ENCODE measurements at places on chromosomes 7 and 10. TPM values are rescaled to one million over a fixed set of nuclear protein-coding genes. Genes with fewer than 3 reads are reported as not detected.

DNA sequence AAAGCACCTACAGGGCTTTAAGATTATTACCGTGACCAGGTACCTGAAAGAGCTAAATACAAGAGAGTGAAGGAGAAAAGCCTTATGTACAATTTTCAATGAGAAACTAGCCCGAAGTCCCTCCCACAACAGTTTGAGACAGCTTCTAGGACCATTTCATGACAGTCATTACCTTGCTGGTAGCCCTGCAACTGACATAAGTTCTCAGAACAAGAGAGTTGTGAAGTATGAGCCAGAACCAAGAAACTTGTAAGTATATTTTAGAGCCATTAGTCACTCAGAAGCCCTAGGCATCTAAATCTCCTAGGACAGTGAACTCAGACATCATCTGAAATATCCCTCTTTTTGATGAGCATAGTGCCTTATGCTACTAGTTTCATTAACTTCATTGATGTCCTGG lies 792.1 kb downstream of the GRM8 start:
- DNase-seq, result no peak

The LRRC17 gene
- 3.0 TPM for total RNA-seq

DNA sequence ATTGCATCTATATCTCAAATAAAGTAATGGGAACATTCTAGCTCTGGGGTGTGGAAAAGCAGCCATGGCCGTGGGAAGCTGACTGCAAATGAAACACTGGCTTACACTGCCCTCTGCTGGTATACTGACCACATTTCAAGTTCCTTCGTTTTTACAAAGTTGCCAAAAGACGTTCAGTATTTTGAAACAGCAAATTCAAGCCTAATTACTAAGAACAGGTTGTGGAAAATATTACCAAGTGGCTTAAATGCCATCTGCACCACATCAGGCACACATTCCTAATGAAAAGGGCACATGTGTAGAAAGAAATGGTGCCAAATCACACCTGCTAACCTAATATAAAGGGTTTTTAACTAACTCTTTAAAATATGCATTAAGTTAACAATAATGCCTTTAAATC lies 83.9 kb downstream of the JAZF1 start:
- no peak for DNase-seq

- DNase-seq, result no peak
Measured at GRCh38 chr7:24503506-24503905, 69.7 kb upstream of the PALS2 start.

GRCh38 chr7:41869596-41869995 lies 166.7 kb upstream of the INHBA start:
- no peak for DNase-seq

The KLLN gene
- 0.71 TPM for total RNA-seq

DNA sequence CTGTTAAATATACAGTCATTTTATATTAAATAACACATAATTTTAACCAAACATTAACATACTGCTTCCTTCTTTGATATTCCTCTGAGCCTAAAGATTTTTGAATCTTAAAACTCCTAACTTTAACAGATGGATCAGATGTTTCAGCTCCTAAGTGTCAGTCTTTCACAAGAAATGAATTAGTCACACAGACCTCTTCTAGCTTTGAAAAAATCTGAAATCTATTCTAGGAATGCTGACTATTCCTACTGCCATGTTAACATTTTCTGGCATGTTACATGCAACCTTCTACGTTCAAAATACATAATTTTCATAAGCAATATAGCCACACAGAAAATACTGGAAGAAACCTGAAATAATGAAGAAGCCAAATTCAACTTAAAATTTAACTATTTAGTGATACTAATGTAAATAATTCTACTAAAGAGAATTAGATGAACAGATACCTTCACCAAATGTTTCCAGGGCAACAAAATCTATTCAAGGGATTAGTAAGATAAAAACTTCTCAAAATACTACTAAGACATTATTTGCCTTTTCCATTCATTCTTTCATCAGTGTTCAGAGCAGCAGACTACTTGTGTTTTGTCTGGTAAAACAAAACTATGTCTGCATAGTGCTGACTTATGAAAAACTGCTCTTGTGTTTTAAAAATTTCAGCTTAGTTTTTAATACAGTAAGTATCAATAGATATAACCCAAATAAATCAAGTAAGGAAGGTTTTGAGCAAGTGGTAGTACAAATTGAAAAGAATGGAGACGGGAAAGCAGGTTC lies 9.2 kb downstream of the JMJD1C start:
- DNase-seq, result no peak

DNA sequence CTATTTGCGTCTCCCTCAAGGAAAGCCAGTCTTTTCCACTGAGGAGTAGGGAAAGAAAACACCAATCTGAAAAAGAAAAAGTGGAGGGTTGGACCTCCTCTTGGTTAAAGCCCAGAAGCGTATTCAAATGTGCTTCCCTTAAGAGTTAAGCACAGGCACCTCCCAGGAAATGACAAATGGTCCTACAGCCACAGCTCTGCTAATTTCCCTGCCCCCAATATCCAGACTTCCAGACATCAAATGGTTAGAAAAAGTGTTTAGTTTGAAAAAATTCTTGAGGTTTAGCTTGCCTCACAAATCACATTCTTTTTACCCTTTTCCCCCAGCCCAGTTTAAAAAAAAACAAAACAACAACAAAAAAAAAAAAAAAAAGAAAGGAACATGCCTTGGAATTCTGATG lies 19.0 kb upstream of the COL1A2 start:
- no peak for DNase-seq

DNA sequence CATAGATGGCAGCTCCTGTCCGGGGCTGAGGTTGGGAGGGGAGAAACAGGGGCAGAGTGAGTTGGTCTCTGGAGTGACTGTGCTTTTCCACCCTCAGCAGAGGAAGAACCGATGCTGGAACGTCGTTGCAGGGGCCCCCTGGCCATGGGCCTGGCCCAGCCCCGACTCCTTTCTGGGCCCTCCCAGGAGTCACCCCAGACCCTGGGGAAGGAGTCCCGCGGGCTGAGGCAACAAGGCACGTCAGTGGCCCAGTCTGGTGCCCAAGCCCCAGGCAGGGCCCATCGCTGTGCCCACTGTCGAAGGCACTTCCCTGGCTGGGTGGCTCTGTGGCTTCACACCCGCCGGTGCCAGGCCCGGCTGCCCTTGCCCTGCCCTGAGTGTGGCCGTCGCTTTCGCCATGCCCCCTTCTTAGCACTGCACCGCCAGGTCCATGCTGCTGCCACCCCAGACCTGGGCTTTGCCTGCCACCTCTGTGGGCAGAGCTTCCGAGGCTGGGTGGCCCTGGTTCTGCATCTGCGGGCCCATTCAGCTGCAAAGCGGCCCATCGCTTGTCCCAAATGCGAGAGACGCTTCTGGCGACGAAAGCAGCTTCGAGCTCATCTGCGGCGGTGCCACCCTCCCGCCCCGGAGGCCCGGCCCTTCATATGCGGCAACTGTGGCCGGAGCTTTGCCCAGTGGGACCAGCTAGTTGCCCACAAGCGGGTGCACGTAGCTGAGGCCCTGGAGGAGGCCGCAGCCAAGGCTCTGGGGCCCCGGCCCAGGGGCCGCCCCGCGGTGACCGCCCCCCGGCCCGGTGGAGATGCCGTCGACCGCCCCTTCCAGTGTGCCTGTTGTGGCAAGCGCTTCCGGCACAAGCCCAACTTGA lies 2.7 kb downstream of the REPIN1 start:
- DNase-seq, result no peak

GRCh38 chr10:774661-775244 lies 85.3 kb upstream of the DIP2C start:
- no peak for DNase-seq

The NKX2-3 gene
- total RNA-seq, result not detected

GRCh38 chr7:142196066-142196840 lies 61.6 kb downstream of the PRSS58 start:
- DNase-seq, result no peak

The MRPL43 gene
- 74.1 TPM for total RNA-seq

- DNase-seq, result no peak
Measured at GRCh38 chr7:134729895-134730294, 49.5 kb upstream of the CALD1 start.

GRCh38 chr10:26621889-26622711 lies 75.4 kb upstream of the PDSS1 start:
- DNase-seq, result no peak

The TMEM229A gene
- 0.75 TPM for total RNA-seq

Measured in H1 (cell line).